Activated CD8-positive, alpha-beta T cell treated with anti-CD3 and anti-CD28 coated beads for 36 hours (primary cell): ENCODE measurements at places on chromosomes 16 and 17. TPM values are rescaled to one million over a fixed set of nuclear protein-coding genes. Genes with fewer than 3 reads are reported as not detected.
A peak's percentile ranks its signal among the peaks of the same experiment; 100 is the strongest.

- DNase-seq, result no peak
Measured at GRCh38 chr17:16211590-16211989, 3.7 kb downstream of the NCOR1 start.

GRCh38 chr17:38458521-38458920 is 30.3 kb downstream of the ARHGAP23 start:
- DNase-seq, result no peak

DNA sequence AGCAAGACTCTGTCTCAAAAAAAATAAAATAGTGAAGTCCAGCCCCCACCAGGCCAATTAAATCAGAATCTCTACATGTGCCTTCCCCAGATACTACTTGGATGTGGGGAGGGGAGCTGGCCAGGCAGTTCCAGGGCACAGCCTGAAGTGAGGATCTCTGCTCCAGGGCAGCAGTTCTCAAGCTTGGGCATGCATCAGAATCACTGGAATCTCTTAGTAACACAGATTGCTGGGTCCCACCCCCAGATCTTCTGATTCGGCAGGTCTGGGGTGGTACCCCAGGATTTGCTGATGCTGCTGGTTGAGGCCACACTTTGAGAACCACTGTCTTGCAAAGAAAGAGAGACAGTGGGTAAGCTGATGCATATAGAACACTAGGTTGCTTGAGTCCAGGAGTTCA is 8.3 kb upstream of the CDH5 start:
- DNase-seq, result no peak

GRCh38 chr17:70030371-70030770 is 44.7 kb upstream of the KCNJ16 start:
- no peak for DNase-seq

DNA sequence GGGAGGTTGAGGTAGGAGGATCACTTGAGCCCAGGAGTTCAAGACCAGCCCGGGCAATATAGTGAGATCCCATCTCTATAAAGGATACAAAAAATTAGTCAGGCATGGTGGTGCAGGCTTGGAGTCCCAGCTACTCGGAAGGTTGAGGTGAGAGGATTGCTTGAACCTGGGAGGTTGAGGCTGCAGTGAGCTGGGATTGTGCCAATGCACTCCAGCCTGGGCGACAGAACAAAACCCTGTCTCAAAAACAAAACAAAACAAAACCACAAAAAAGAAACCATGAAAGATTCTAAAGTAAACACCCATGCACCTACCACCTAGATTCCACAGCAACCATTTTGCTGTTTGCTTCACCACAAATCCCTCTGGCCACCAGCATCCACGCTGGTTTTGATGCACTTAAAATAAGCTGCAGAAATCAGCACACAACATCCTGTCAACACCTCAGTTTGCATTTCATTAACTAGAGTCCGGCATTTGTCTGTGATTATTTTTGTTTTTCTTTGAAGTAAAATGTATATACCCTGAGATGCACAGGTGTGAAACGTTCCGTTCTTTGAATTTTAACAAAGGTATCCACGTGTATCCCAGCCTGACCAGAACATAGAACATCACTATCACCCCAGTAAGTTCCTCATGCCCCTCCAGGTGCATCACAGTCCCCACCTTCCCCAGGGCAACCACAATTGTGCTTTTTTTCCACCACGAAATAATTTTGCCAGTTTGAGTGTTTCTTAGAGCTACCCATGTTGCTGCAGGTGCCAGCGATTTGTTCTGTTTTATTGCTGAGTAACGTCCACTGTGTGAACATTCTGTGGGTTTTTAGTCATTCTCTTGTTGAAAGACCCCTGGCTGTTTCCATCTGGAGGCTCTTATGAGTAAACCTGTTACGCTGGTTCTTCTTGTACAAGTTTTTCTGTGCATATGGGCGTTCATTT is 191.5 kb downstream of the SEC14L1 start:
- DNase-seq, result peak; percentile 58

DNA sequence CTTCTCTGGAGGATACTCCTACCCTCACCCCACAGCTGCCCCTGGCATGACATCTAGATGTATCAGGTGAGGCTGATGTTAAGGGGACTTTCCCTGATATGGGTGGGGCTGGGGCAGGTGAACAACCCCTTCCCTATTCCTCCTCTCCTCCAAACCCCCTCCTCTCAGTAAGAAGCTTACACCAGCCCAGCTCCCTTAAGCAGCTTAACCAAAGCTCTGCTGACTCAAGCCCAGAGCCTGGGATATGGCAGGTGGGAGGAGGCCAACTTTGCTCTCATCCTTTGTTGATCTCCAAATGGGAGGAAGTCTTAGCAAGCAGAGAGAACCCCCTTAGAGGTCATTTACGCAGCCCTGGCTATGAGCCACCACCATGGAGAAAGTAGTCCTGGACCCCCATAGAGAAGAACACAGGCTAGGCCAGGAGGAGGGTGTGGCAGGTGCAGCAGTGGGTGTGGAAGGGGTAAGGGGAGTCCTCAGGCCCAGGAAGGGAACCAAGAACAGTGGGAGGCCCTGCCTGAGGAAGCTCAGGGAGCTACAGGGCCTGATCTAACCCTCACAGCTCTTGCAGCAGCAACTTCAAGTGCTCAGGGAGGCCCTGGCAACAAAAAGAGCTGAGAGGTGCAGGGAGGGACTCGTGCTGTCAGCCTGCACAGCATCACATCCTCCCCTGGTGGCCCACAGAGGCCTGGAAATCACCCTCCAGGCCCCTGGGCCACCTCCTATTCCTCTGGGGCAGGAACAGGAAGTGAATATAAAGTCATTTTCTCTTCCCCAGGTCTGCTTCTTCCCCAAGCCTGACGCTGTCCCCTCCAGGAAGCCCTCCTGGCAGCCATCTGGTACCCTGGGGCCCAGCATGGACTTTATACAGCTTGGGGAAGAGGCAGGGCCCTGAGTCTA is 2.9 kb downstream of the UNC119 start:
- peak; percentile 85 for DNase-seq

DNA sequence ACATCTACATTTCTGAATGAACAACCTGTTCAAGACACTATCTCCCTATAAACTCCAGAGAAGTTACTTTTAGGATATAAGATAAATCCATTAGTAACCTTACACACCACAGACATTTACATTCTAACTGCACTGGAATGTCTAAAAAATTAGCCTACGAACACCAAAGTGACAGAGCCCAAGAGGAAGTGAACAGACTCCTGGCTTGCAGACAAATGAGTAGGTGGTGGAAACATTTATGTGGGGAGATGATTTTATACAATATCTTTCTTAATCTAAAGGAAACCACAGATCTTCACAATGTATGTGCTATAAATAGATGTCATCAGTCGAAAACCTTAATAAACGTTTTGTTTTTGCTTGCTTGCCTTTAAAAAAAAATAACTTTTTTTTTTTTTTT is 18.8 kb downstream of the ZNF652 start:
- peak; percentile 50 for DNase-seq

GRCh38 chr16:554640-555365 is 5.4 kb upstream of the PRR35 start:
- DNase-seq, result no peak

- no peak for DNase-seq
Measured at GRCh38 chr16:23195366-23195978, 12.9 kb downstream of the SCNN1G start.

GRCh38 chr16:53057658-53058057 is 2.9 kb downstream of the CHD9 start:
- no peak for DNase-seq

Gene CA4
- not detected for total RNA-seq

Gene SOX9
- not detected for total RNA-seq

Gene SLC7A5
- total RNA-seq, result 236 TPM

Gene KRT31
- not detected for total RNA-seq

Gene HBM
- not detected for total RNA-seq
